ENCODE measurements at places on chromosomes 7 and 10. TPM values are rescaled to one million over a fixed set of nuclear protein-coding genes. Genes with fewer than 3 reads are reported as not detected.

HHEX gene
- total RNA-seq: 0.38 TPM

WEE2 gene
- total RNA-seq: not detected

ZNF239 gene
- 1.7 TPM for total RNA-seq

CD36 gene
- not detected for total RNA-seq

Data from activated naive CD8-positive, alpha-beta T cell treated with anti-CD3 and anti-CD28 coated beads for 36 hours (primary cell).